ENCODE measurements at places on chromosomes 5 and 9.

DNA sequence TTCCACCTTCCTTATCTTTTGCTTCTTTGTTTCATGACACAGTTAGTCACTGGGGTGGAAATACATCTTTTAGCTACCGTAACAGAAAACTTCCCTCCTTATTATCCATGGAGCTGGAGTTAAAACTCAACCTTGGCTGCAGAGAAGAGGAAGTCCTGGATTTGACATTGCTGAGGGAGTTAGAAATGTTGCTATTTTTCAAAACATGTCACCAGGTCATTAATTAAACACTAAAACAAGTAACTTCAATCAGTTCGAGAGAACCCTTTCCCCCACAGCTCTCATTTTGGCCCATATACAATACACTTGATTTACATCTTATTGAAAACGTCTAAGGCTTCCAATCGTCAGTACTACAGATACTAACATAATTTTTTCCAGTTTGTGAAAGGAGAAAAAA is 237.9 kb upstream of the CD180 start:
- no peak for DNase-seq
- H3K36me3 ChIP-seq = no peaks in the 10 kb centered on the region
- no peak overlapping the region for H3K4me3 ChIP-seq
- H3K27me3 ChIP-seq = no peaks in the 10 kb centered on the region
- H3K27ac ChIP-seq = no peak overlapping the region

DNA sequence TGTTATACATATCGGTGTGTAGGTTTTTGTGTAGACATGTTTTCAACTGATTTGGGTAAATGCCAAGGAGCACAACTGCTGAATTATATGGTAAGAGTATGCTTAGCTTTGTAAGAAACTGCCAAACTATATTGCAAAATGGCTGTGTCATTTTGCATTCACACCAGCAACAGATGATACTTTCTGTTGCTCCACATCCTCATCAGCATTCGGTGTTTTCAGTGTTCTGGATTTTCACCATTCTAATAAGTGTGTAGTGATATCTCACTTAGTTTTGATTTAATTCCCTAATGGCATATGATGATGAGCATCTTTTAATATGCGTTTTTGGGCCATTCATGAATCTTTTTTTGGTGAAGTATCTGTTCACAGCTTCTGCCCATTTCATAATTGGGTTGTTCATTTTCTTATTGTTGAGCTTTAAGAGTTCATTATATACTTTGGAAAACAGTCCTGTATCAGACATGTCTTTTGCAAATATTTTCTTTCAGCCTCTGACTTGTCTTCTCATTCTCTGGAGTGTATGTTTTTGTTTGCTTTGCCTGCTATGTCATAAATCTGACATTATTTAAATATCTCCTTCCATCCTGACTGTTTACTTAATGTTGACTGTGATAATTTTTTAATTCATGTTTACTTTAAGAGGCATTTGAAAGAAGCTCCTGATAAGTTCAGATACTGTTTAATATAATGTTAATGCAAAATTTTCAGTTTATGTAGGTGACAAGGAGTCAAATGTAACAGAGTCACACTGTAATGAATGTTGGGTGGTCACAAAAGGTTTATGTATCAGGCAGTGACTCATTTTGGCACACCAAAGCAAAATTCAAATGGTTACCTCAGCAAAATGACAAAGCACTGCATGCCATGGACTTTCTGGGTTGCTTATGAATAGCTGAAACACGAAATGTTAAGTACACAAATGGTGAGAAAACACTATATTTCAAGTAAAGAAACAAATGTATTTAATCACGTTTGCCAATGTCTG is 181.1 kb upstream of the DAB2 start:
- no peaks in the 10 kb centered on the region for H3K4me1 ChIP-seq
- H3K27ac ChIP-seq = no peak overlapping the region
- DNase-seq = no peak
- no peaks in the 10 kb centered on the region for H3K36me3 ChIP-seq
- no peak overlapping the region for H3K4me3 ChIP-seq
- H3K27me3 ChIP-seq = no peaks in the 10 kb centered on the region

DNA sequence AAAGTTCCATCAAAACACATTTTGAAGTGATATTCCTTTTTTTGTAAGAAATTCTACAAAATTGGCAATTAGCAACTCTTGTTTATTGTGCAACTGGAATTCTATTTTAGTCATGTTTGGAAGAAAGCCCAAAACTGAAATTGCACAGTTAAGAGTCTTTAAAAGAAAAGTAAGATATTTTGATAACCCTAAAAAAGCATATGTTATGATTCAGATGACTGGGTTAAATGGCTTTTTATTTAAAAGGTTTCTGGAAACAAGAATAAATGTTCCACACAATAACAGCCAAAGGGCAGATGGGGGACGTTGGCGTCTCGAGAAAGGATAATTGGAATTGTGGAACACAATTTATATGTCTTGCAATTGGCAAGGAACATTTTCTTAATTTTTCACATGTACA is 275.2 kb downstream of the CDH9 start:
- no peak overlapping the region for H3K27ac ChIP-seq
- no peaks in the 10 kb centered on the region for H3K4me1 ChIP-seq
- H3K27me3 ChIP-seq = no peaks in the 10 kb centered on the region
- H3K4me3 ChIP-seq = no peak overlapping the region

- H3K36me3 ChIP-seq = no peaks in the 10 kb centered on the region
- H3K4me1 ChIP-seq = no peaks in the 10 kb centered on the region
- H3K4me3 ChIP-seq = no peak overlapping the region
- DNase-seq = no peak
These were observed 111.2 kb downstream of the ATPSCKMT start for GRCh38 chr5:10138395-10139057.

- no peak overlapping the region for H3K27ac ChIP-seq
- H3K4me3 ChIP-seq = no peak overlapping the region
- H3K36me3 ChIP-seq = no peaks in the 10 kb centered on the region
- H3K4me1 ChIP-seq = no peaks in the 10 kb centered on the region
- no peaks in the 10 kb centered on the region for H3K27me3 ChIP-seq
These were observed 285.9 kb downstream of the KIF4B start for GRCh38 chr5:155299386-155300005.

- no peaks in the 10 kb centered on the region for H3K27me3 ChIP-seq
- H3K36me3 ChIP-seq = peaks cover 36% of the 10 kb centered on the region
- H3K4me3 ChIP-seq = no peak overlapping the region
- no peak for DNase-seq
These were observed 57.4 kb downstream of the CDK5RAP2 start for GRCh38 chr9:120522558-120522957.

DNA sequence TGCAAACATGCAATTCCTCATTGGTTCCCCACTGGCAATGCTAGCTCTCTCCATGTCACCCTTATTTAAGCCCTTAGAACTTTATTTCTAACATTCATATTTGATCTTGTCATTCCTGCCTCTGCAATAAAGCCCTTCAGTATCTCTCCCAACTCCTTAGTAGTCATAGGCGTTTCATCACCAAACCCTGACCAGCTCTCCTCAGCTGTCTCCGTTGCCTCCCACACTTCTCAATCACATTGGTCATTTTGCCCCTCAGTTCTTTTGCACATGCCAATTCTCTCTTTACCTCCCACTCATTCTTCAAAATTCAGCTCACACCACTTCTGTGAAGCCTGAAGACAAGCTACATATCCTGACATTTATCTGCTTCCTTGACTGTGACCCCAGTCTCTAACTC is 2.8 kb upstream of the RUSC2 start:
- DNase-seq = no peak
- H3K27me3 ChIP-seq = no peaks in the 10 kb centered on the region
- no peaks in the 10 kb centered on the region for H3K36me3 ChIP-seq
- H3K27ac ChIP-seq = no peak overlapping the region
- H3K4me3 ChIP-seq = no peak overlapping the region

Data from ascending aorta (tissue), 2 donors.